ENCODE measurements at places on chromosomes 3 and 15.

GRCh38 chr3:8201886-8202285, 299.7 kb upstream of the LMCD1 start:
- H3K36me3 ChIP-seq, result no peaks in the 10 kb centered on the region
- DNase-seq, result peak; percentile 63
- no peaks in the 10 kb centered on the region for H3K27me3 ChIP-seq
- peaks cover 4% of the 10 kb centered on the region for H3K4me1 ChIP-seq
- H3K4me3 ChIP-seq, result no peak overlapping the region

GRCh38 chr3:150377601-150378300, 30.3 kb upstream of the TSC22D2 start:
- H3K27me3 ChIP-seq, result no peaks in the 10 kb centered on the region
- no peak for DNase-seq
- no peaks in the 10 kb centered on the region for H3K36me3 ChIP-seq
- peaks cover under 1% of the 10 kb centered on the region for H3K4me1 ChIP-seq
- H3K4me3 ChIP-seq, result no peak overlapping the region
- H3K27ac ChIP-seq, result no peak overlapping the region

GRCh38 chr15:74264081-74264501, 28.0 kb downstream of the CCDC33 start:
- H3K4me1 ChIP-seq, result peaks cover 1% of the 10 kb centered on the region
- H3K36me3 ChIP-seq, result no peaks in the 10 kb centered on the region
- DNase-seq, result no peak

GRCh38 chr15:41501931-41502794, 8.5 kb downstream of the ITPKA start:
- H3K36me3 ChIP-seq, result no peaks in the 10 kb centered on the region
- H3K4me1 ChIP-seq, result peaks cover 18% of the 10 kb centered on the region
- DNase-seq, result no peak
- no peak overlapping the region for H3K27ac ChIP-seq
- H3K4me3 ChIP-seq, result peak overlapping the region; percentile 23

GRCh38 chr3:30350011-30350410, 256.4 kb upstream of the TGFBR2 start:
- no peak overlapping the region for H3K27ac ChIP-seq
- DNase-seq, result no peak
- H3K4me1 ChIP-seq, result peaks cover 31% of the 10 kb centered on the region
- H3K27me3 ChIP-seq, result no peaks in the 10 kb centered on the region
- no peaks in the 10 kb centered on the region for H3K36me3 ChIP-seq
- H3K4me3 ChIP-seq, result no peak overlapping the region
